ENCODE measurements at places on chromosomes 3 and 15. TPM values are rescaled to one million over a fixed set of nuclear protein-coding genes. Genes with fewer than 3 reads are reported as not detected.

PLCB2 gene
- 0.40 TPM for total RNA-seq

GABRR3 gene
- not detected for total RNA-seq

DAPK2 gene
- 17.6 TPM for total RNA-seq

DNAH12 gene
- 0.08 TPM for total RNA-seq

ZNF502 gene
- not detected for total RNA-seq

ABI3BP gene
- 175 TPM for total RNA-seq

PP2D1 gene
- total RNA-seq, result not detected

PRKCD gene
- 14.9 TPM for total RNA-seq

MKRN3 gene
- total RNA-seq, result not detected

CASR gene
- not detected for total RNA-seq

DPPA2 gene
- not detected for total RNA-seq

CLRN1 gene
- total RNA-seq, result not detected

SH3GL3 gene
- not detected for total RNA-seq

VGLL4 gene
- 139 TPM for total RNA-seq

CLDN16 gene
- not detected for total RNA-seq

SNURF gene
- total RNA-seq, result 20.5 TPM

CPEB1 gene
- 0.65 TPM for total RNA-seq

ETV5 gene
- total RNA-seq, result 58.4 TPM

MAP1A gene
- 29.2 TPM for total RNA-seq

PARP14 gene
- 48.4 TPM for total RNA-seq

PSTPIP1 gene
- total RNA-seq, result not detected

TNFSF10 gene
- total RNA-seq, result not detected

TMEM202 gene
- total RNA-seq, result not detected

LIPC gene
- not detected for total RNA-seq

IMPG2 gene
- 0.60 TPM for total RNA-seq

CHRNA3 gene
- total RNA-seq, result 0.29 TPM

PRTG gene
- 2.2 TPM for total RNA-seq

C2CD4B gene
- total RNA-seq, result not detected

TRPM1 gene
- total RNA-seq, result not detected

PATL2 gene
- total RNA-seq, result 0.24 TPM

RPN1 gene
- total RNA-seq, result 228 TPM

IL17RB gene
- total RNA-seq, result 0.24 TPM

CIB2 gene
- total RNA-seq, result 7.6 TPM

CNTN3 gene
- total RNA-seq, result 0.35 TPM

RAB6B gene
- 7.8 TPM for total RNA-seq

LEKR1 gene
- total RNA-seq, result 1.0 TPM

ERICH6 gene
- 0.83 TPM for total RNA-seq

ACKR2 gene
- total RNA-seq, result 0.19 TPM

TNFAIP8L3 gene
- total RNA-seq, result 0.35 TPM

BFSP2 gene
- not detected for total RNA-seq

CCDC13 gene
- total RNA-seq, result 0.30 TPM

LRIG1 gene
- total RNA-seq, result 60.8 TPM

GBE1 gene
- total RNA-seq, result 39.8 TPM
